ENCODE measurements at places on chromosomes 1 and 21. TPM values are rescaled to one million over a fixed set of nuclear protein-coding genes. Genes with fewer than 3 reads are reported as not detected.

BATF3 gene
- total RNA-seq, result 1.2 TPM

OR2T2 gene
- not detected for total RNA-seq

TCHHL1 gene
- not detected for total RNA-seq

MYCL gene
- total RNA-seq, result 2.9 TPM

KPRP gene
- not detected for total RNA-seq

DCST1 gene
- total RNA-seq, result not detected

IL12RB2 gene
- not detected for total RNA-seq

CELA2A gene
- not detected for total RNA-seq

HES2 gene
- total RNA-seq, result 31.7 TPM

TDRD5 gene
- not detected for total RNA-seq

PRPF38A gene
- total RNA-seq, result 12.4 TPM

ZMYND12 gene
- total RNA-seq, result not detected

CNN3 gene
- total RNA-seq, result 281 TPM

C1orf167 gene
- not detected for total RNA-seq

TCHH gene
- not detected for total RNA-seq

PGLYRP3 gene
- not detected for total RNA-seq

TINAGL1 gene
- total RNA-seq, result 655 TPM

NSUN4 gene
- 19.6 TPM for total RNA-seq
